ENCODE measurements at places on chromosomes 2 and 18.

DNA sequence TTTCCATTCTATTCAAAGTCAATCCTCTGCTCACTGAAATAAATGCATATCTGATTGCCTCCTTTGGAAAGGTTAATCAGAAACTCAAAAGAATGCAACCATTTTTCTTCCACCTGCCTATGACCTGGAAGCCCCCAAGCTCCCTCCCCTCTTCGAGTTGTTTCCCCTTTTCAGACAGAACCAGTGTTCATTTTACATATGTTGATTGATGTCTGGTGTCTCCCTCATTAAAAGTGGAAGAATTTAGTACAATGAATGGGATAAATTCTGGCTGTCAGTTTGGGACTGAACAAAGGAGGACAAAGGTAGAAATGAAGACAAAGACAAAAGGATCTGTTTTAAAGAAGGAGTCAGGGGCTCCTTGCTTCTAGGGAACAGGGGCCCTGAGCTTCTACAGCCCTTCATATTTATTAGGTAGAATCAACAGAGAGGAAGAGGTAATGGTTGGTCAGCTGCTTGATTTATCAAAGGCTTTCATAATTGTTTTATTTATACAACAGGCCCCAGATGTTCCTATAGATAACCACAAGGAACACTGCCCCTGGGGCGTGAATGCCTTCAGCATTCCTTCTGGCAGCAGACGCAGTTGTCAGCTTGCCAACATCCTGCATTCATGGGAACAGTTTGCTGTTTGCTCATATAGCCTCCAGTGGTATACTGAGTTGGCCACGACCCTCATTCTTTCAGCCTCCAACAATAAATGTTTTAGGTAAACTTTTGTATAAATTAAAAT, 949.8 kb upstream of the LRATD1 start:
- no peak for DNase-seq

DNA sequence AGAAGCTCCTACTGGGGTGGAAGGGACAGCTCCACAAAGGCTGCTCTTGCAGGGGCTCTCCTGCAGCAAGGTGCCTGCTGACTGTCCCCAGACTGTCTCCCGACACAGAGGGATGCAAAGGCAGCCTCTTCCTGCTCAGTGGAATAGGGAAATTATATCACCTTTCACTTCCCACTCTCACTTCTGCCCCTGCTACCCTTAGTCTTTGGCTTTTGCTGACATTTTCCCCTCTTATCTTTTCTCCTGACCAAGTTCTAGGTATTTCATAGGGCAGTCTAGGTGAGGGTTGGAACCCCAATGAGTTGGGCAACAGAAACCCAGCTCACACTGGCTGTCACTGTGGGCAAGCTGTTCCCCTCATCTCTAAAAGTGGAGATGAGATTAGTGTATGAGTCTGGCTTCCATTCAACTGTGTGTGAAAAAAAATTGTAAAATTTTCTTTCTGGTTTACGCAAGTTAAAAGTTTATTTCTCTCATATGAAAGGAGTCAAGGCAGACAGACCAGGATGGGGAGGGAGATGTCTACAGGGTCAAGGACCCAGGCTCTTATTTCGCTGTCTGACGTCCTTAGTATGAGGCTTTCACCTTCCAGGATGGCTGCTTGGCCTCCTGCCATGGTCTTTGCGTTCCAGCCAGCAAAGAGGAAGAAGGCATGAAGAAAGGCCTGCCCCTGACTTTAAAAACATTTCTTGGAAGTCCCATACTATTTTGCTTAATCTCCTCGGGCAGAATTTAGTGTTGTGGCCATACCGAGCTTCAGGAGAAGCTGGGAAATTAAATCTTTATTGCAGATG, 7.5 kb upstream of the MOCOS start:
- no peak for DNase-seq

GRCh38 chr2:19649785-19650380, 251.9 kb downstream of the TTC32 start:
- no peak for DNase-seq

- no peak for DNase-seq
Measured at GRCh38 chr2:15932394-15933183, 7.8 kb upstream of the MYCN start.

GRCh38 chr2:121375621-121376159, 90.7 kb upstream of the TFCP2L1 start:
- DNase-seq = no peak

GRCh38 chr2:109558076-109558882, 55.5 kb downstream of the SEPTIN10 start:
- no peak for DNase-seq

DNA sequence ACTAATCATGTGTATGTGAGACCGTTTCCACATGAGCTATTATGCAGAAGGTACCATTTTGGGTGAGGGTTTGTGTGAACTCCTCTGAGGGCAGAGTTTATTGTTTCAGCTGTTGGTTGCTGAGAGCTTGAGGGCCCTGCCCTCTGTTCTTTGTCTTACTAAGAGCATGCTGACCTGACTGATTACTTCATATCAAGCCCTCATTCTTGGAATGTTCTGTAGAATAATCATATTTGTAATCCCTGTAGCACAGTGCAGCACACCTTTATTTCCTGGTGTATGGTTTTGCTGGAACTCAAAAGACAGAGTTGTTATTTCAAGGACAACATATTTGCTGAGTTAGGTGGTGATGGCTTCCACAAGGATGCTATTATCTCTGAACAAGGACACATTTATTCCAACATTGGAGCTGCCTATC, 118.5 kb downstream of the GALNT3 start:
- peak; percentile 63 for DNase-seq

Measured in NCI-H2227 treated with DMSO at 0.1 percent for 48 hours (cell line).